ENCODE measurements at places on chromosomes 3 and 15.

DNA sequence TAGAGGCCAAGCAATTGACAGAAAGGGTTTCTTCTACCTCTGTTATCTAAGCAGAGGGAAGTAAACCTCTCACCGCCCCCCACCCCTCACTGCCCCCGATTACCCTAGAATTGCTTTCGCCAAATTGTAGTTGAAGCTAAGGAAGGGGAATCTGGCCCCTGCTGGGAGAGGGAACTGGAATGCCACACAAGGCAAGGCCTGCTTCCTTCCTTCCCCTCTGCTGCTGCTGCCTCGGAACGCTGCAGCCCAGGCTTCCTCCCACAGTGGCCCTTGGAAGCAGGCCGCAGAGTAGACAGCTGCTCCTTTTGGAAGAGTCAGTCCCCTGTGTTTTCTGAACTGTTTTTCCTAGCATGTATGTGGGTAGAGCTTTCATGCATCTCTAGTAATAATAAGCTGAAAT, 21.6 kb downstream of the RLBP1 start:
- DNase-seq, result no peak

- DNase-seq, result no peak
Observed at GRCh38 chr15:101540480-101541239, 51.2 kb upstream of the PCSK6 start.

DNA sequence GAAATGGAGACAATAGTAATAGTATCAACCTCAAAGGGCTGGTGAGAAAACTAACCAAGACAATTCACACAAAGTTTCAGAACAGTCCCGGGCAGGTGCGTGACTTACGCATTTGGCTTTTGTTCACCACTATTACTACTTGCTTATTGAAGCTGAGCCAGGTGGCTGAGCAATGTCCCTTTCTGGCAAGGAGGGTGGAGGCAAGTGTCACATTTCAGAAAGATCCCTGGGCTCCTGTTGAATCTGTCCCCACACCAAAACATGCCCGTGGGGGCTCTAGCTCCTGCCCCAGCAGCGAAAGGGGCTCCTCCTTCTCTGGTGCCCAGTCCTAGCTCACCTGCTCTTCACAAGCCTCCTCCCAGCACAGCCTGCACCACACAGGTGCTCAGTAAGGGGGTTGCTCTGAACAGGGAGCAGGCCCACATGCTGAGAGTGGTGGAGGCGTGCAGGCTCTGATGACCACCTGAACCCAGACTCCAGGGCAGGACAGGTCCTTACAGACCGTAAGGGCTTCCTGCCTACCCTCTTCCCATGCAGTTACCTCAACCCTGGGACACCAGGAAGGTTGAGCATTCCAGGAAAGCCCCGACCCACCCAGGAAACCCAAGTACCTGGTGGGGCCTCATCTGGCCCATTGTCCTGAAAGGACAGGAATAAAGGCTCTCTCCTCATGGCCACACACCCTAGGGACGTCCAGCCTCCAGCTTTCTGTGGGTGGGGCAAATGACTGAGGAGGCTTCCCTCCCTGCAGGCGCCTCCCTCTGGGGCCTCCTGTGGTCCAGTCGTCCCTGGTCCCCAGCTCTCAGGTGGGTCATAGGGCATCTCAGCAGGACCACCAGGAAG, 32.6 kb downstream of the SEMA7A start:
- no peak for DNase-seq

GRCh38 chr3:194381460-194381875, 11.9 kb upstream of the LRRC15 start:
- no peak for DNase-seq

GRCh38 chr3:108780235-108780634, 23.0 kb upstream of the RETNLB start:
- DNase-seq, result no peak

Data from AG04450 (cell line).